ENCODE measurements at places on chromosomes 4 and X.

- no peak for DNase-seq
Measured at GRCh38 chrX:68920561-68920960, 91.7 kb downstream of the EFNB1 start.

DNA sequence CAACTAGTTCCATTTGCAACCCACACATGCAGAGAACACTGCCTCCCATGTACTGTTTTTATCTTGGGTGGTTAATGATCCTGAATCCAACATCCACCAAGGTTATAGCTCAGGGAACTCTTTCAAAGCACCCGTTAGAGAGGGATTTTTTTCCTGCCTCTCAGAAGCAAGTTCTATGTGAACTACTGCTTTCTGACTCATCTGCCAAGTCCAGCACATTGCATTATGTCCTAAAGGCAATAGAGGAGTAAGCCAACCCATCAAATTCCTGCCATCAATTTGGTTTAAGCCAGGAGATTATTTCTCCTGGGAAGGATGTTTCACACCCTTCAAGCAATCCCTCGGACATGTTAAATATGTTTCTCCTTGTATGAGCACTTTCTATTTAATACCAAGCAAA is 334.5 kb downstream of the GASK1B start:
- no peak for DNase-seq

DNA sequence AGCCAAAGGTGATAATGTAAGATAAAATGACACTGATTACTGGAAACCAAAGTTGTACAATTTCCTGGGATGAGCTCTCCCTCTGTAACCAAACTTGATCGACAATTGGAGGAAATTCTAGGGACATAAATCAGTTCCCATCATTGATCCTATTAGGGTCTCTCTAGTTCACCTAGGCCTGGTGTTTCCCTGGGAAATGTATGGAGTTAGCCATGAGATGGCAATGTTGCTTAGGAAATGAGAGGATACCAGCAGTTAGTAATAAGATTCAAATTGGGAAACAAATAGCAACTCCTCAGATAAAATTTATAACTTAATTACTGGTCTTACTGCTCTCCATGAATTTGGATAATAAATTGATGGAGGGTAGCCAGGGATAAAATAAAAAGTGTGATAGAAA is 52.2 kb downstream of the SPATA18 start:
- no peak for DNase-seq

DNA sequence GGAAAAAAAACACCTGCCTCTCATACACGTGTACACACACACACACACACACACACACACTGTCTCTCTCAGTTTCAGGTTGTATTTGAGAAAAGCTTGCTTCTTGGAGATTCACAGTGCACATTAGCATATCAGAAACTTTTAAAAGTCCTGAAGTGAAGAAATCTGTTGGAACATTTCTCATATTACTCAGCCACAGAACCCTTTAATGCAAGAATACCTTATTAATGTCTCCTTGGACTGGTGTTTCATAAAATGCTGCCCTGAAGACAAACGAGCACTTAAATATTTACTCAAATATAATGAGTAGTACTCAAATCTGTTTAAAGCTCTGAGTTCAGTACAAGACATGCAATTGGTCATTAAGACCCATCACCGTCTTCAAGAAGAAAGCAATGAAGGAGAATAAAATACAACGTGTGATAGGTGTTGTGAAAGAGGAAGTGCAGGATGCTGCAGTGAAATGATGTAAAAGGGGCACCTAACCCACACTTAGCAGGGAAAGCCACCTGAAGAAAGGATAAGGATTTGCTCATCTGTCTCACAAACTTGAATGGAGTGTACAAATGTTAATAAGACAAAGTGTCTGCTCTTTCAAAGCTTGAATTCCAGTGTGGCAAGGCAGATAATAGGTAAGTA is 57.0 kb downstream of the DCLK2 start:
- no peak for DNase-seq
